ENCODE measurements at places on chromosomes 2 and 18.

- DNase-seq, result no peak
Observed at GRCh38 chr18:61034580-61034979, 298.6 kb upstream of the CDH20 start.

GRCh38 chr18:71237641-71238040 lies 948.8 kb downstream of the SOCS6 start:
- no peak for DNase-seq

GRCh38 chr2:229910832-229911412 lies 10.9 kb downstream of the TRIP12 start:
- DNase-seq, result no peak

DNA sequence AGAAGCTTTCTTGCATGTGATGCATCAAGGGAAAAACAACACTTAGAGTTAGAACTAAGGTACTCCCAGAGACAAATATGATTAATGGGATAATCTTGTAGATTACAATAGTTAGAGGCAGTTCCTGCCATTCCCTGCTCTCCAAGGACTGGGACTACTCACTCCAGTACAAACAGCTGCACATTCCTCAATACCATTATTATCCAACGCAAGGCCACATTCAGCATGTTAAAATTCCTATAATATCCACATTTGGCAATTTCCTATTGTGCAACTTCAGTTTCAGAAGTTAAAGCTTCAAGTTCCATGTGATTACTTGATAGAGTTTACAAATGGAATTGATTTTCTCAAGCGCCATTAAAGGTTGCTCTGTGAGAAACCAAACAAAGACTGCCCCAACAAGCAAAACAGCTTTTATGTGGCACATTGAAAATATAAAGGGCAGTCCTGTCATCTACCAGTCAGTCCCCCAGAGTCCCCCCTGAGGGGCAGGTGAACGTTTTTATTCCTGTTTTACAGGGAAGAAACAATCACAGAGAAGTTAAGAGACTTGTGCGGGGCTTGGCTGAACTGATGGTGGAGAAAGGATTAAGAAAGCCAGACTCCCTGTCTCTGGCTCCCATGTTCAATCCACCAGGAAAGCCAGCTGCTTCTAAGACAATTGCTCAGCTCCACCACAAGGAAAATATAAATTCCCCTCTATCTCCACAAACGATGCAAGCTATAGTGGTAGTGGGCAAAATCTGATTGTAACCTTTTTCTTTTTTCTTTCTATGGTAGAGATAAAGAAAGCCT lies 72.6 kb downstream of the TXNL1 start:
- DNase-seq, result no peak

GRCh38 chr2:44267796-44268648 lies 7.3 kb upstream of the SLC3A1 start:
- DNase-seq, result no peak

- no peak for DNase-seq
Observed at GRCh38 chr2:19885791-19886190, 16.0 kb downstream of the TTC32 start.

DNA sequence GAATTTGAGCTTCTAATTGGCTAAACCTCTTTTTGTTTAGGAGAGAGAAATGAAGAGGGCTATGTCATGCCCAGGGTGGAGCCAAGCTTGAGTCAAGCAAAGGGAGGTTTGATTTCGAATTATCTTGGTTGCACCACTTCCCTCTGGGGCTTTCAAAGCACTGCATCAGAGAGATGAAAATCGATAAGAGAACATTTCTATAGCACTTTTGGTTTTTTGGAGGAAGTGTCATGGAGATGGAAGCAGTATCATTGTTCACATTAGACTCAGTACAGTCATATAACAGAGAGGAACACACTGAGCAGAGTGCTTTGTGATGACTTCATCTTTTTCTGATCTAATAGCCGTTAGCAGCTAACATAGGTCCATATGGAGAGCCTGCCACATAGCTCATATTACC lies 120.3 kb upstream of the UXS1 start:
- DNase-seq, result no peak

DNA sequence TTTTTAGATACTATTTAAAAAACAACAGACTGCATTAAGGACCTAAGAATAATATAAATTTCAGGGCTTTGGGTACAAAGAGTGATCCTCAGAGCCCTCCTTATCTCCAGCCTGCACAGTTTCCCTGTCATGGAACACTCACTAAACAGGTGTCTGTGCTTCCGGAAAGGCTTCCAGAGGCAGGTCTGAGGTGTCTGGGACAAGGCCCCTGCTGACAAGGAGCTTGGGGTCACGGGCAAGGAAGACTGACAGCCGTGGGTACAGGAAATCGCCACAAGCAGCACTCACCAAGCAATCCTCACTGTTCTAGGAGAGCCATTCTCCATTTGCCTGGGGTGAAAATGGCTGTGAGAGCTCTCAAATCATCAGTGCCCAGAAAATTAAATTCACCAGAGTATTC lies 220.3 kb upstream of the PXDN start:
- DNase-seq, result no peak

DNA sequence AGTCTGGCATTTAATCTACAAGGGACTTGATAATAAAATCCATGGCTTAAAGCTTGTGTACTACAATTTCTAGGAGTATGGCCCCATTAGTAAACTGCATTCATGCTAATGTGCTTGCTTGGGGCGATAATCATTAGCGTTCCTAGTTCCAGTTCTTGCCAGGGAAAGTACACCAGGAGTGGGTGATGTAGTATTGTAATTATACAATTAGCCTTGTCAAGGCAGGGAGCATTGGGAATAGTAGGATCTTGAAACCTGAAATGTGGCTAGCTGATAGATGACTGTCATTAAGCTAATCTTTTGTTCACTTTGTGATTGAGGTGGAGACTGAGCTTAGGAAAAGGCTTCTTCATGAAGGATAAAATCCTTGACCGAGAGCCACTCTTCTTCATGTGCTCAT lies 989.2 kb downstream of the CPS1 start:
- DNase-seq, result no peak

DNA sequence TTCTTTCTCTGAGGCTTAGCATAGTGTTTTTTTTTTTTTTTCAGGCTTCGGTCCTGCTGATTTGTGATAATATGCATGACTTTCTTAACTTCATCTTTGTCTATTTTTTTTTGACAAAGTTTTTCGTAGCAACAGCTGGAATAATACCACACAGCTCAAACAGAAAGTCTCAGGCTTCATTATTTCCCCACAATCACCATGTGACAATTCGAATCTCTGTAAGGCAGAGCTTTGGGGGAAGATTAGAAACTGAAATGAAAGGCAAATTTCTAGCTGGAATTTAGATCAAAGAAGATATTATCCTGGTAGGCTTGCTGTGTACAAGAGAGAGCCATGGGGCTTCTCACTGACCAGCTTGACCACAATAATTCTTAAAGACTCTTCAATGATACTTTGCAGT lies 12.2 kb upstream of the CD28 start:
- DNase-seq, result no peak
